Retinal pigment epithelial cell (primary cell): ENCODE measurements at places on chromosomes 13 and 19.

DNA sequence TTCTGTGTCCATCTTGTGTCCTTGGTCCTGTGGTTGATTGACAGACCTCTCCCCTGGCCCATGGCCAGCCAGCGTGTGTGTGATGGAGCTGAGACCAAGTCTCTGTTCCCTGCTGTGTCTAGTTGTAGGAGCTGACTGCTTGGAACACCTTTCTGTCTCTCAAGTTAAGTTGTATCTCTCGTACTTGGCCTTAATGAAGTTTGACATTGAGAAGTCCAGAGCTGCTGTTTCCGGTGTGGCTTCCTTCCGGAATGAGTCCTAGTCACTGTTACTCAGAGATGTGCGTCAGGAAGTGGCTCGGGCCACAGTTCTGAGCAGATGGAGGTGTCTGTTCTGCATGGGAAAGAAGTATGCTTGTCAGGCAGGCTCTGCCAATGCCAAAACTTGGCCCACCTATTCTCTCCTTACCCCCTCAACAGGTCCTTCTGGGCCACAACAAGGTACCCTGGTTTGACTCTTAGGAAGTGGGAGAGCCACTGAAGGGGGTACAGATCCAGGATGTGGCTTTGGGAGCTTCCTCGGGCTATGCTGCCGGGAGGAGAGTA is 54.3 kb downstream of the GATAD2A start:
- DNase-seq, result no peak

DNA sequence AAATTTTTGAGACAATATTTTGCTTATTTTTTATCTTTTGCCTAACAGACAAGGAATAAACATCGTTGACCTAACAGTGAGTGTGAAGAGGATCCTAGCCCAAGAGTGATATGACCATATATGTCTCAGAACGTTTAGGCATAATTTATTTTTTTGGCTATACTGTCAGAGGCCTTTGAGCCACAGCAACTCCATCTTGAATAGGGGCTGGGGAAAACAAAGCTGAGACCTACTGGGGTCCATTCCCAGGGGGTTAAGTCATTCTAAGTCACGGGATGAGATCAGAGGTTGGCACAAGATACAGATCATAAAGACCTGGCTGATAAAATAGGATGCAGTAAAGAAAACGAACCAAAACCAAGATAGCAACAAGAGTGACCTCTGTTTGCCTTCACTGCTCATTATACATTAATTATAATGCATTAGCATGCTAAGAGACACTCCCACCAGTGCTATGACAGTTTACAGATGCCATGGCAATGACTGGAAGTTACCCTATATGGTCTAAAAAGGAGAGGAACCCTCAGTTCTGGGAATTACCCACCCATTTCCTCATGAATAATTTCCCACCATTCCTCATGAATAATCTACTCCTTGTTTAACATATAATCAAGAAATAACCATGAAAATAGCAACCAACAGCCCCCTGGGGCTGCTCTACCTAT is 510.9 kb upstream of the PCDH9 start:
- no peak for DNase-seq

GRCh38 chr13:96003304-96003703 is 49.9 kb downstream of the UGGT2 start:
- DNase-seq, result no peak

- DNase-seq, result no peak
Observed at GRCh38 chr13:103134271-103134670, 68.1 kb upstream of the SLC10A2 start.

- no peak for DNase-seq
Observed at GRCh38 chr13:58238972-58239773, 607.6 kb downstream of the PCDH17 start.

DNA sequence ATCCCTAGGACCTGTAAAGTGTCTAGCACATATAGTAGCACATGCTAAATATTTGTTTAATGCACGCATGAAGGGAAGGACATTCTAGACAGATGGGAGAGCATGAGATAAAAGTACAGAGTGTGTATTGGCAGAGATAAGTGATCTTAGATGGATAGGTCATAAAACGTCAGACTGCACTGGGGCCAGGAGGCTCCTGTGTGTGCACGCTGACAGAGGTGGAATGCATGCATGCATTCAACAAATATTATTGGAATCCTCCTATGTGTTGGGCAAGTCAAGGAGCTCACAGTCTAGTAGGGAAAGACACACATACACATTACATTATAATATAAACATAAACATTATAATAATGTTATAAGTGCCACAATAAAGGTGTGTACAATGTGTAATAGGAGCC is 73.3 kb downstream of the FGF9 start:
- no peak for DNase-seq

DNA sequence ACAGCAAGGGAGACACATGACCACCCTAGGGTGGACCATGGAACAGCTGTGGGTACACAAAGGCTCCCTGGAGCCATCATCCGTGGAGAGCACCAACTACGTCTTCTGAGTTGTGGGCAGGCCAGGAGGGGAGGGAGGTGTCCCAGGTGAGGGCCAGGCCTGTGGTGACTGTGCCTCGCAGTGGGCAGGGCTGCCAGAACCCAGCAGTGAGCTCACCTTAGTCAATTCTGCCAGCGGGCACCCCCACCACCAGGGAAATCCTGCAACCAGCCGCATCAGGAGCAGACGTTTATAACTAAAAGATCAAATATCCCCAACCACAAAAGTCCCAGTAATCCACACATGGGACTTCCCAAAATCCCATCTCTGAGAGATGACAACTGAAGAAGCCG is 19.6 kb downstream of the ELL start:
- no peak for DNase-seq

DNA sequence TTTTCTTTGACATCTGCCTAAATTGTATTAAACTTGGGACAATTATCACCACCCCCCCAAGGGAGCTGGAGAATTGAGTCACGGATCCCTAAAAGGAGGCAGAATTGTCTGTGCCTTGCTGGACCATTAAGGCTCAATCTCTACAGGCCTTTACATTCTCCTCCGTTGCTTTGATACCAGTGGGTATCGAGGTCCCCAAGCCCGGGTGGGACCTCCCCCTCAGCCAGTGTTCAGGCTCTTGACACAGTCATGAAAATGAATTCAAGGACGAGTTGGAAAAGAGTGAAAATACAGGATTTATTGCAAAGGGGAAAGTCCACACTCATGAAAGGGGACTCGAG is 5.6 kb downstream of the PPP1R15A start:
- DNase-seq, result no peak

GRCh38 chr13:48526286-48526685 is 6.6 kb downstream of the RCBTB2 start:
- DNase-seq, result no peak

- DNase-seq, result no peak
Observed at GRCh38 chr19:40322271-40322610, 26.0 kb downstream of the C19orf47 start.

DNA sequence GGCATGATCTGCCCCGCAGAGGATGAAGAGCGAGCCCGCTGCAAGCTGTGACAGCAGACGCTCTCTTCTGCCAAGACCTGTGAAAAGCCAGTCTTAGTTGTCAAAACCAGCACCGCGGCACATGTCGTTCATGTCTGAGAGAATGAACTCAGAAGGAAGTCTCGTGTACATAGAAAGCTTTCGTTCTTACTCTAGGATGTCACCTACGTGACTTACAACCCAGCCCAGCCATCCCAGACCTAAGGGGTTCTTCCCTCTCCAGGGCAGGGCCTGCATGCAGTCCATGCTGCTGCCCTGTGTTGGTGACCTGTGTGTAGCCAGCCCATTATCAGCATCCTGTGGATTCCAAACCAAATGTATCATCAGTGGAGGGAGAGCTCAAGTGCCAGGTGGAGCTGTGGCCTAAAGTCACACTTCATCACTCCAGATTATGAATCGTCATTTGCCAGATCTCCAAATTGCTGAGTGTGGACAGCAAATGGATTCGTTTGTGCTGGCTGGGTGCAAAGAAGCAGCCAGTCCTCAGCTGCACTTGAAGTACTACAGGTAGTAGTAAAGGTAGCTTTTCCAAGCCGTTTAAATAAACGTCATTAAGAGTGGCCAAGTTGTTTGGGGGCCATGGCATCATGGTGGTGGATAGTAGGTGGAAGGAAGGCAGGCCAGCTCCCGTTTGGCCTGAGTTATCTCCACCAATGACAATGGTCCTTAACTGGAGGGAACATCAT is 73.9 kb upstream of the GPR183 start:
- no peak for DNase-seq

DNA sequence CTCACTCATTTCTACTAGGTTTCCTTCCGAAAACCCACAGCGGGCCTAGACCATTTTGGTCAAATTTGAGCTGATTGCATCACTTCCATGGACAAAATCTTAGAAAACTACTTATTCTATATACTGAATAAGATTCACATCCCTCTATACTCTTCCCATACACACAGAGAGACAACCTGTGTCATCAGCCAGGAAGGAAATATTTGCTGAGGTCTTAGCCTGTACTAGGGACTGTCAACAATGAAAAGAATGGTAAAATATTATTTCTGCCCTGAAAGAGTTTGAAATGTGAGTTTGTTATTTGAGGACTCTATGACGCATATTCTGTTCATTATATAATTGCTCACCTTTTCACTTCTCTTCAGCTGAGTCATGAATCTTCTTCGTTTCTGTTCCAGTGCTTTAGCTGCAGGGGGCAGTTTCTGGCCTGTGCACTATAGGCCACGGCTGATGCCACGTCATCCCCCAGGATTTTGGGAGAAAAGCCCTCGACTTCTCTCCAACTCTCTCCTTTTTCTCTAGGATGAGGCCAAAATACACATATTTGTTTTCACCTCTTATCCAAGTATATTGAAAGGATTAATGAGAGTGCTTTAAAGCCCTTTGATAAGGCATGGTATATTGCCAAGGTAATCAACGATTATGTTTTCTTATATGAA is 47.7 kb downstream of the GSX1 start:
- no peak for DNase-seq

DNA sequence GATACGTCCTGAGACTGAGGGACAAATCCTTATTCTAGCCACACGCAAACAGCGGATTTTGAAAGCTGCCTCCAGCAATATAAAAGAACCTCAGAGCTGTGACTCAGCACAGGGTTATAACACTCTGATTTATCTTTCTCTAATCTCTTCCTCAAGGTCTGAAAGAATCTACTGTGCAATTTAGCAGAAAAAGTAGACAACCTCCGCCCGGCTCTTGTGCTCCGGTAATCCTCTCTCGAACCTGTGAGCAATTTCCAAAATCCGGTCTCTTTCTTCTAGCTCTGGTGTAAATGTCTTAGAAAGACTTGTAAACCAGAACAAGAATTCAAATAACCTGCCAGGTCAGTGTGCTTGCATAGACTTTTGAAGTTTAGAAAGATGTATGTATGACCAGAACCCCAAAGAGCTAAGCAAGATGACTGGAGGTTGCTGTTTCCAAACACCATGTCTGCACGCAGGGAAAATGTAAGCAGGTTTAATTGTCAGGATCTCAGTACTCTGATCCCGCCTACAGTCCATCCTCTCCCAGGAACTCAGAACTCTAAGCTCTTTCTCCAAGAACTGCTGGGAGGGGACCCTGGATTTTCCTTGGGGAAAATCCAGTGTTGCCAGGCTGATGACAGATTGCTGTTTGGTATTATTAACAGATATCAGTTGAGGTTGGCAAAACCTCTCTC is 338.1 kb downstream of the RFC3 start:
- peak; percentile 95 for DNase-seq

- DNase-seq, result no peak
Observed at GRCh38 chr13:54628383-54628782, 1599.8 kb downstream of the OLFM4 start.

GRCh38 chr19:30276011-30276882 is 95.9 kb upstream of the ZNF536 start:
- no peak for DNase-seq

GRCh38 chr13:21039097-21039800 is 22.1 kb downstream of the LATS2 start:
- no peak for DNase-seq

GRCh38 chr13:52695856-52696255 is 43.2 kb downstream of the SUGT1 start:
- no peak for DNase-seq

DNA sequence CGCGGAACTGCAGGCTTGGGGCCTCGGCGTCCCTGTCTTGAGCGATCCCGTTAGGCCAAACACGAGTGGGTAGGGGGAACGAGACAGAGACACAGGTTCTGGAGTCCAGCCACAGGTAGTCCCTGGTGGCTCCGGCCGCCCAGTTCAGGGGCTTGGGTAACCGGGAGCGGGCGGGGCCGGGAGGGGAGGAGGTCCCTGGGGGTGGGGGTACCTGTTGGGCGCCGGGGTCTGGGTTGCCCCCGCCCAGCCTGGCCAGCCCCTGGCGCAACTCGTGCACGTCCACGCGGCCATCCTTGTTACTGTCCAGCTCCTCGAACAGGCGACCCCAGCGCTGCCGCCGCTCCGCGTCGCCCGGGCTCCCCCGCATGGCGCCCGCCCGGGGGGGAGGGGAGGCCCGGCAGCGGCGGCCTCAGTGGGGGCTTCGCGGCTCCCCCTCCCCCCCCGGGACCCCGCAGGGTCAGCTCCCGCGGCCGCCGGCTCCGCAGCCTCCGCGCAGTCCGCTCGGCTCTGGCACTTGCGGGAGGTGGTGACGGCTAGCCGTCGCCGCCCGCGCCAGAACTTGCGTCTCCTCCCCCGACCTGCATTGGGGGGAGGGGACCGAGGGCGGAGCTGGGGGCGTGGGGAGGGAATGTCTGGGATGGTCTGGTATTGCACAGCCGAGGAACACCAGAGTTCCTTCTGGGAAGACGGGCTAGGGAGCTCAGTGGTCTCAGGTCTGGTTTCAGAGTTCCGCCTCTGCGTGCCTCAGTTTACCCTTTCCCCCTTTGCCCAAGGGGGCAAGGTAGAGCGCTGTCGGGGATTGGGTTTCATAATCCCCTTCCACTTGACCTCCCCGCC is at the start of gene SLC25A23:
TSS of gene SLC25A23 (minus strand) at position 531 of the 837 bp plus-strand sequence. CDS start at position 367, 164 bp downstream.
- DNase-seq, result peak; percentile 33

- no peak for DNase-seq
Observed at GRCh38 chr19:29420065-29420464, 105.7 kb upstream of the VSTM2B start.

- no peak for DNase-seq
Observed at GRCh38 chr13:26480246-26480855, 77.1 kb upstream of the WASF3 start.

GRCh38 chr13:51303882-51304281 is 35.6 kb upstream of the SERPINE3 start:
- no peak for DNase-seq

DNA sequence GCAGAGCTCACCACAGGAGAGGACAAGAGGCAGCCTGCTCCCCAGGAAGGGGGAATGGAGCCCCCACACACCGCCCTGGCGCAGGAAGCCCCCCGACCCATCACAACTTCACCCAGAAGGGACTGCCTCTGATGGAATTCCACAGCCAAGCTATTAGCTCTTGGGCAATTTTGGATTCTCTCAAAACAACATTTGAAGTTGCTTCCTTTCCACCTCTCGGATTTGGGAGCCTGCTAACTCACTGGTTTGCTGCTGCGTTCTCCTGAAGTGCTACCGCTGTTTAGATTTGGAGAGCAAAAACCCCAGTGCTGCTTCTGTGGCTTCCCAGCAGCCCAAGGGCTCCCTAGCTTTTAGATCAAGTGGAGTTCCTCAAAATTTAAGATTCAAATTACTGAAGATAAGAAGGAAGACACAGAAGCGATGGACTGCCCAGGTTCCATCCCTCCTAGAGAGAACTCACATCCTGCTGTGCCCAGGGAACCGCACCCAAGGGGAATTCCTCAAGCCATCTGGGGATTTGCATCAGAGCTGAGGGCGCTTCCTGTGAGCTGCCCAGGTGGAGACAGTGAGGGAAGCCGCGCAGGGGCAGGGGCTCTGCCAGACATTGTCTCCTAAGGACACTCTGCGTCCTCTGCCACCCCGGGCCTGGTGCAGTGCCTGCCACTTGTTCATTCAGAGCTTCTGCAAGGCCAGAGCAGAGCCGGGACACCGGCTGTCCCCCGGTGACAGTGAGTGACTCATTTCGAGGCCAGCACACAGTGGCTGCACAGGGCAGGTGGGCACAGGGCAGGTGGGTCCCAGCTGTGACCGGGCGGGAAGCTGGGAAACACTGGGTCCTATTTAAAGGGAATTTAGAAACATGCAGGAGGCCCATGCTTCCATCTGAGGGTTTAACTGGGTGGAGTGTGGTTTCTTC is 45.5 kb downstream of the COL4A1 start:
- DNase-seq, result no peak
